EH (cell line): ENCODE measurements at places on chromosomes 13 and 19.

DNA sequence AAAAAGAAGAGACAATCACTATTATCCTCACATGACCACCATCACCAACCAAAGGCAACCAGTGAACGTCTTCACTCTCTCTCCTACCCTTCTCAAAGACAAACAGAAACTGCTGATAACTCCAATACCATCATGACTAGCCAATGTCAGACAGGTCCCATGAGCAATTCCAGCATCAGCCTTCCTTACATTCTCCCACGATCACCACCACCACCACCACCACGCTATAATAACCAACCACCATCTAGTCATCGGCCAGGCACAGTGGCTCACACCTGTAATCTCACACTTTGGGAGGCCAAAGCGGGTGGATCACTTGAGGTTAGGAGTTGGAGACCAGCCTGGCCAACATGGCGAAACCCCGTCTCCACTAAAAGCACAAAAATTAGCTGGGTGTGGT lies 3.9 kb downstream of the MYO1F start:
- no peak for DNase-seq

DNA sequence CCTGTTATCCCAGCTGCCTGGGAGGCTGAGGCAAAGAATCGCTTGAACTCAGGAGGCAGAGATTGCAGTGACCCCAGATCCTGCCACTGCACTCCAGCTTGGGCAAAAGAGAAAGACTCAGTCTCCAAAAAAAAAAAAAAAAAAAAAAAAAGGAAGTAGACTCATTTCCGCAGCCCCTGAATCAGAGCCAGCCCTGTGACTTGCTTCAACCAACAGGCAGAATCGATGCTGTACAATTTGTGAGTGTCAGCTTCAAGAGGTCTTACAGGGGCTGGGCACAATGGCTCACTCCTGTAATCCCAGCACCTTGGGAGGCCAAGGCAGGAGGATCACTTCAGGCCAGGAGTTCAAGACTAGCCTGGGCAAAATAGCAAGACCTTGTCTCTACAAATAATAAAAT lies 12.8 kb downstream of the ANKRD27 start:
- DNase-seq, result peak; percentile 40

GRCh38 chr19:8452446-8453123 lies 7.8 kb downstream of the HNRNPM start:
- no peak for DNase-seq

DNA sequence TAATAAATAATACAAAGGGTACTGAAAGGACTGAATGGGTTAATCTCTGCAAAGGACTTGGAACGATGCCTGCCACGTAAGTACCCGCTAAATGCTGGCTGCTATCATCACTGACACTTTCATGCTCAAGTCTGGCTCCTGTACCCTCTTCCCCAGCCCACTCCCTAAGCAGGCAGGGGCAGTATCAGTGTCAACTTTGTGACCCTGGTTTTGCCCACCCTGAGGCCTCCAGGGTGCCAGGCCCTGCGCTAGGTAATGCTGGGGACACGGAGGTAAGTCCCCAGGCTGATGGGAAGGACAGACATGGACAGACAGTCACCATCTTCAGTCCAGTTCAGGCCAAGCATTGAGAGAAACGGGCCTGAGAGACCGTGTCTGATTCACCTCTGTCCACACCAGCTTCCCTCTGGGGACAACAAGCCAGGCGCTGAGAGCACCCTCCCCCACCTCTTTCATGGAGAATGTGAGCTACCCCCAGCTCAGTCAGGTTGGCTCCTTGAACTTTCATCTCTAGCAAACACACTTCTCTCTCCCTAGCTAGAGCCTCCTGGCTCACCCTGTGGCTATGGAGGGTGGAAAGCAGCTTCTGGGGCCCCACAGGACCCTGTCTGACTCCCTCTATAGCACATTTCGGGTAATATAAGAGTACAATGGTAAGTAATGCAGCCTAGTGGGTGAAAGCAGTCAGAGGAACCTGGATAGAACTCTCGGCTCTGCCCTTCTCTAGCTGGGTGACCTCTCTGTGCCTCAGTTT lies 800 bp downstream of the ETFB start:
- peak; percentile 55 for DNase-seq

- no peak for DNase-seq
These were observed 519.3 kb downstream of the GPC6 start for GRCh38 chr13:93745884-93746283.

DNA sequence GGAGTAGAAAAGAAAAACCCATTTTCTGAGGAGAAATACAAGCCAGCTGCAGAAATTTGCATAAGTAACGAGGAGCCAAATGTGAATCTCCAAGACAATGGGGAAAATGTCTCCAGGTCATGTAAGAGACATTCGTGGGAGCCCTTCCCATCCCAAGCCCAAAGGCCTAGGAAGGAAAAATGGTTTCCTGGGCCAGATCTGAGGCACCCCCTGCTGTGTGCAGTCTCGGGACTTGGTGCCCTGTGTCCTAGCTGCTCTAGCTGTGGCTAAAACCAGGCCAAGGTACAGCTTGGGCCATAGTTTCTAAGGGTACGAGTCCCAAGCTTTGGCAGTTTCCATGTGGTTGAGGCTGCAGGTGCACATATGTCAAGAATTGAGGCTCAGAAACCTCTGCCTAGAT lies 444.9 kb downstream of the PCDH20 start:
- no peak for DNase-seq
